ENCODE measurements at places on chromosomes 5 and 9. TPM values are rescaled to one million over a fixed set of nuclear protein-coding genes. Genes with fewer than 3 reads are reported as not detected.

DNA sequence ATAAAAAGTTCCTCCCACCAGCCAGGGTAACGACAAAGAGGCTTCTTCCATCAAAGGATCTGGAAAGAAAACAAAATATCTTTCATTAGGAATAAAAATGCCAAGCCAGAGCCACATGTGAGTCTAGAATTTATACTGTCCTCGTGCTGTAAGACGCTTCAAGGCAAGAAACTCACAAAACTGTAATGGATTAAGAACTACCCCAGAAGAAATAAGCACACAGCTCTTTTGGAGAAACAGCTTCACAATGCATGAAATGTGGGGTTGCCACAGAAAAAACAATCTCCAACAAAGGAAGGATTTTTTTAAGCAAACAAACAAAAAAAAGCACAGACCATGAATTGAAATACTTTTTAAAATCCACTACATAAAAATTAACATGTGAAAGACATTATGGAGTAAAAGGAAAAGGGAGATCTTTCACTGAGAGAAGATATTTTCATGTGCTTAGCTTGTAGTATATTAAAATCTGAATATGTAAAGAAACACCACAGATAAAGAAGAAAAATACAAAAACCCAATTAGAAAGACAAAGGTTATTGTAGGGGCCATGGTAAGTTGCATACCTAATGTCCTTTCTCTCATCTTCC is 140.5 kb upstream of the NFIL3 start:
- no peak for DNase-seq

DNA sequence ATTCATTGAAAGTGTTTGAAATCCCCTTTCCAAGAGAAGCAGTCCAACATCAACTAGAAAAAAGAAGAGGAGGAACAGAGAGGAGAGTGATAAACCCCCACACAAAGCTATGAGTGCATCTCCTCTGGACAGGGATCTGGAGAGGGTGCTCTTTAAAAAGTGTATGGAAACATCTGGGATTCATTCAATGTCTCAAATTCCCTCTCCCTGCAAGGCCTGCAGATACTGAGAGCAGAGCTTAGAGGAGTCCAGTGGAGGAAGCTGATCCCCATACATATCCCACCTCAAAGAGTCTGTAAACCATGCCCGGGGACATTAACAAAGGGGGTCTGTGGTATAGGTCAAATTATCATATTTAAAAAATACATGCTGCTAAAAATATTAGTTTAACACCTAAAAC is 2.2 kb downstream of the SPOCK1 start:
- no peak for DNase-seq

GRCh38 chr5:177528631-177529030 is 11.9 kb upstream of the DDX41 start:
- DNase-seq: no peak

DNA sequence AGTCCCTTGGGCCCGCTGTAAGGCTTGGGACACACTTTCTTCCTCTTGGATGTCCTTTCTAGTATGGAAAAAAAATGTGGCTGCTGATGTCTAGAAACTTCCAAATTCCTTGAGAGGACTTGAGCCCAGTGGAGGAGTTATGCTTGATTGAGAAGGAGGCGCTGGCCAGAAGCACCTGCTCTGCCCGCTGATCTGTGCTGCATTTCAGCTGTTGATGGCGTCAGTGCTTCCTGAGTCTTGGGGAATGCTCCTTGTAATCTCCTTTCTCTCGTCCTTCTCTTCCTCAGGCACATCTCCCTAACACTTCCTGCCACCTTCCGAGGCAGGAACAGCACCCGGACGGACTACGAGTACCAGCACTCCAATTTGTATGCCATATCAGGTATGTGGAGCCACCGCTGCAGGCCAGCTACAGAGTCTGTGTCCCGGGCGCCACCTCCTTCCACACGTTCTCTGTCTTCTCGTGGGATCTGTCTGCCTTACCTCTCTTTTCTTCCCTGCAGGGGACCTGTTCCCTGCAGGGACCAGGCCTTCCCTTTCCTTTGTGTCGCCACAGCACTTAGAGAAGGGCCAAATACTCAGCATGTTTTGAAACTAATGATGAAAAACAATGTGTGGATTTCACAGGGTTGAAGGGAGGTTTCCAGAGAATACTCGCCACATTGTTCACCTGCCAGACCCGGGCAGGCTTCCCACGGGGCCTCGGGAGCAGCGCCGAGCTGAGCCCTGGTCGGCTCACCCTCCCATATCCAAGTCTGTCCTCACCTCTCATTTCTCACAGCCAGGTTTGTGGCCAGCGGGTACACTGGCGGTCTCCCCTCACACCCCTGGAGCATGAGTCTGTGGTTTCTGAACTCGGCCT is 95.2 kb downstream of the MVB12B start:
- DNase-seq: no peak

- DNase-seq: no peak
These were observed 764.5 kb downstream of the EFNA5 start for GRCh38 chr5:106906199-106906598.

- no peak for DNase-seq
These were observed 54.9 kb downstream of the ASTN2 start for GRCh38 chr9:117359910-117360309.

DNA sequence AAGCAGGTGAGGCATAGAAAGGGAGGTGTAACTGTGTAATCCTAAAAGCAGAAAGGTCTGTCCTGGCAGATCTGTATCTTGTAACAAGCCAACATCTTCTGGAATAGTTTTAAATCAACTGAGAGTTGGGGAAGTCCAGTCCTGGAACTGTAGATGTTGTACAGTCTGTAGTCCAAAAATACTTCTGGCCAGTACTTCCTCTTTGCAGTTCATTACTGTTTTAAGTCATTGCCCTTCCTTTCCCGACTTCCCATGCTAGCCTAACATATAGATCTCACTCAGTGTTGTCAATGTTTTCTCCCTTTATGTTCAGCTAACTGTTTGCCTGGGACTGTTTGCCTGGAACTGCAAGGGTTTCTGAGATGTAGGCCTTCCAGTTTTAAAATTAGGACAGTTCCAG is 168.5 kb upstream of the ISL1 start:
- DNase-seq: no peak

DNA sequence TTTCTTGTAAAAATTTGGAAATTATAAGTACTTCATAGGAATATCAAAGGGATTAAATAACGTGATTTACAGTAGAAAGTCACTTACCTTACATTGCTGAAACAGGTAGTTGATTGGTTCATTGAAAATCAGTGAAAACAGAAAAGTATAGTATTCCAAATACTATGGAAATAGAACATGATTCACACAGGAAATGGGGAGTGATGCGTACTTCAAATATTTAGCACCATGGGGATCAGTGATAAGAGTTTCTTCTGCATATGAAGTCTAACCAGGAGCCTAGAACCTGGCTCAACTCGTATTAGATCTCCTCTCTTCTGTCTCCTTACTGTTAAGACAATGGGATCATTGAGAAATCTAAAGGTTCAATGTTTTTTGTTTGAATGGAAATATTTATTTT is 133.3 kb downstream of the FAM174A start:
- no peak for DNase-seq

DNA sequence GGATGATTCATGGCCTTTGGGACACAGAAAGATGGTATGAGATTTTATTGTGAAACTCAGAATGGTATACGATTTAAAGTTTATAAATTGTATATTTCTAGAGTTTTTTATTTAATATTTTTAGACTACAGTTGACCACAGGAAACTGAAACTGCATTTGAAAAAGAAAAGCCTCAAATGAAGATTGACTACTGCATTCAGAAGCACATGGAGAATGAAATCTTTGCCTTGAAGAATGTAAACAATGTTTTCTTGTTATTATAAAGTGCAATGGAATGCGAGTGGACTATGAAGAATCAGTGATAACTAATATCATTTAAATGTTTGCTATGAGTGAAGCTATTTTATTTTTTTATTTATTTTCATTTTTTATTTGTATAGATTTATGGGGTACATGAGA is 169.1 kb upstream of the CDH18 start:
- no peak for DNase-seq

- DNase-seq: no peak
These were observed 621 bp downstream of the FYB1 start for GRCh38 chr5:39218482-39219402.

GRCh38 chr5:55997742-55998351 is 3.1 kb upstream of the IL6ST start:
- no peak for DNase-seq

DNA sequence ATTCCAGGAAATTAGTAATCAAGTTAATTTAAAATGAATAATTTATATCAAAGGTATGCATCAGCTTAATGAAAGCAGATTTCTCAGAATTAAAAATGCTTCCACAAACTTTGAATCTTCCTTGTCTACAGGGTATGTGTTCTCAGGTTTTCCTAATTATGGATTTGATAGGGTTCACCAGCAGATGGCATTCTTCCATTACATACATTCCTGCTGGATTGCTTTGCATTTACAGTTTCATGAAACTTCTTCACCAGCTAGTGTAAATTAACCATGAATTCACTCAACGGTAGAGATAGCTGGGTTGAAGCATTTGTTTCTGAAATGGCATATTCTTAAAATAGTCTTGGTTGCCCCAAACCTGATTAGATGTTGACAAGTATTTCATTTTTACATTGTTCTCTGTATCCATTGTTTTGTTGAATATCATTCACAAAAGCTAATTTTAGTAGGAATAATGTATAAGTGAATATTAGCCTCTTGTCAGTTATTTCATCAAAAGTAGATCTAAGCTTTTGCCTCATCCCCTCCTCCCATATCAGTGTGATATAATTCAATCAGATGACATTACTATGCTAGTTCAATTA is 68.7 kb upstream of the WDR41 start:
- DNase-seq: no peak

- no peak for DNase-seq
These were observed 98.4 kb downstream of the FBXL7 start for GRCh38 chr5:15598294-15598902.

GRCh38 chr5:18882154-18882553 is 1105.8 kb downstream of the CDH18 start:
- DNase-seq: no peak

The KDM4C gene
- total RNA-seq: 38.4 TPM

The CCDC180 gene
- total RNA-seq: 3.4 TPM

The OBP2B gene
- not detected for total RNA-seq

The KIF20A gene
- total RNA-seq: 28.1 TPM

The SLC28A3 gene
- 0.37 TPM for total RNA-seq

The SCGB3A2 gene
- not detected for total RNA-seq
